ENCODE measurements at places on chromosomes 3 and 15. TPM values are rescaled to one million over a fixed set of nuclear protein-coding genes. Genes with fewer than 3 reads are reported as not detected.

Gene LMLN
- 6.5 TPM for total RNA-seq

Gene PLSCR5
- total RNA-seq: not detected

Gene ALPK3
- total RNA-seq: 36.2 TPM

Gene TTLL3
- total RNA-seq: 41.8 TPM

Gene SNX22
- 0.14 TPM for total RNA-seq

Gene SLC38A3
- total RNA-seq: 0.65 TPM

Gene UROC1
- not detected for total RNA-seq

Gene ERC2
- 15.5 TPM for total RNA-seq

Gene XCR1
- not detected for total RNA-seq

Gene ARPP21
- total RNA-seq: not detected

Gene ABI3BP
- total RNA-seq: 78.1 TPM

Gene TMCO5A
- total RNA-seq: not detected

Gene AHSG
- not detected for total RNA-seq

Gene ADAMTS17
- total RNA-seq: not detected

Gene LSMEM2
- total RNA-seq: not detected

Gene SEMA3B
- 0.97 TPM for total RNA-seq

Gene TRAK1
- total RNA-seq: 66.6 TPM

Gene CIB2
- total RNA-seq: 4.0 TPM

Gene GOLGA6C
- total RNA-seq: not detected

Gene GNB5
- total RNA-seq: 16.8 TPM

Gene TMEM207
- not detected for total RNA-seq

Gene EPB42
- not detected for total RNA-seq
